Fibroblast of skin of abdomen (primary cell): ENCODE measurements at places on chromosomes 2 and 18.
A peak's percentile ranks its signal among the peaks of the same experiment; 100 is the strongest.

DNA sequence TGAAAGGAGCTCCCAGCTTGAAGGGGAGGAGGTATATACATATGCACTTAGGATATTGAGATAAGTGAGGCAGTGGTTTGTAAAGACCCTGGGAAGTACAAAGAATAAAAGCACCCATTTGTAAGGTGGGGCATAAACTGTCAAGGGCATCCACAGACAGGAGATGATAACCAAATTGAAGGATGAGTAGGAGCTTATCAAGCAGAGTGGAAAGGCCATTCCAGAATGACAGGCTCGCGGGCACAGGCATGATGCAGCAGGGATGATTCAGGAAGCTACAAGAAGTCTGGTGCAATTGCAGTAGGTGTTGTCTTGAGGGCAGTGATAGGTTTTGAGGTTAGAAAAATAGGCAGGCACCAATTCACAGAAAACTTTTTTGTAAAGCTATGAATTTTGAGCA lies 504.8 kb downstream of the PIK3C3 start:
- no peak for DNase-seq

- DNase-seq = peak; percentile 68
Observed at GRCh38 chr2:65050931-65051330, 5.3 kb upstream of the CEP68 start.

GRCh38 chr2:29273685-29274611 lies 158.7 kb downstream of the CLIP4 start:
- DNase-seq = no peak

DNA sequence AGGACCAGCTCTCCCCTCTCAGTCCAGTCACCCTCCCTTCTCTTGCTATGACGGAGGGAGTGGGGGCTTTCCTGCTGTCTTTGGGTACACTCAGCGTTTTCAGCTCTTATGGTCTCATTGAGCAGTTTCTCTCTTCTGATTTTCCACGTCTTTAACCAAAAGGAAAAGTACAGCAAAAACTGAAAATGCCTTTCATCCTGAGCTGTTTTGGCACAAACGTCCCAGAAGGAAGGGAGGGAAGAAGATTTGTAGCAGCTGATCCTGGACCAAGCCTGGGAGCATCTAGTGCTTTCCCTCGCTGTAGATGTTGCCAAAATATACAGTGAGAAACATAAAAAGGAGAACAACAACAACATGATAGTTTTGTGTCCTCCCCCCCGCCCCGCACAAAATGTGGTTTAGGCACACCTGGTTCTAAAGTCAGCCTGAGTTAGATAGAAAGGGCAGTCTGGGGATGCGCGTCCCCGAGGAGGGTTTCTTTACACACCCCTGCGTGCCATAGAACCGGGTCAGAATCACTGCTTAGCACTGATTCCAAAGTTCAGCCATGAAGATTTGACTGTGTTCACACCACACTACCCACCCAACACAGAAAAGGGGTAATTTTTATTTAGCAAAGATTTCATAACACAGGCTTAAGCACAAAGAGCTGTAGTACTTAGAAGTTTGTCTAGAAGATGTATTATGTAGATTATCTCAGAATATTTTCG lies 53.4 kb downstream of the SLC40A1 start:
- no peak for DNase-seq

- peak; percentile 81 for DNase-seq
Observed at GRCh38 chr2:201420442-201421113, 30.7 kb downstream of the TRAK2 start.

- DNase-seq = no peak
Observed at GRCh38 chr2:127637236-127637630, 8.7 kb upstream of the GPR17 start.

GRCh38 chr2:175837046-175837445 lies 165.0 kb downstream of the LNPK start:
- peak; percentile 94 for DNase-seq

- DNase-seq = no peak
Observed at GRCh38 chr2:235834781-235835180, 333.4 kb downstream of the GBX2 start.

DNA sequence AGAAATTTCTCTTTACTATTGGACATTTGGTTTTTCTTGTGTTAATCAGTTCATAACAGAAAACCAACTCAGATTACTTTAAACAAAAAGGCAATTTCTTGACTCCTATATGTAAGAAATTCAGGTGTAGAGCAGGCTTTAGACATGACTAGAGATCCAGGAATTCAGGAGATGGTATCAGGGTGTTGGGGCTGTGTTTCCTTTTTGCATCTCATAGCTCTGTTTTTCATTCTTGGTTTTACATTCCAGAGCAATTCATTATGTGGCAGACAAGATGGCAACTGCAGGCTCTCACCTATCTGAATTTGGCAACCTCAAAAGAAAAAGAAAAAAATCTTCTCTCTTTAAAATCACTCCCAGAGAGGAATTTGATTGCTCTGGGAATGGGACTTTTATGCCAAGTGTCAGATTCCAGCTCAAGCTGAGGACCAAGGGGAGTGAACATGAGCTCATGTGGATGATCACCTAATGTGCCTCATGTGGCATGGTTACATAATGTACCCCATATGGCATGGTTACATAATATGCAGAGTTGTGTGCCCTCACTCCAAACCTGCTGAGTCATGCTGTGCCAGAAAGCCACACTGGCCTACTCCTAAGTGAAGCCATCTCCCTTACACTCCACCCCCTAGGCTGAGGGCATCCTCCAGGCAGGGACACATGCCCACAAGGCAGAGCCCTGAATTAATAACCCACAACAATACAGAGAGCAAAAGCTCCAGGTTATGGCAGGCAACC lies 282.7 kb downstream of the MBD2 start:
- DNase-seq = peak; percentile 13

- DNase-seq = peak; percentile 50
Observed at GRCh38 chr2:121080013-121080772, 204.8 kb downstream of the TFCP2L1 start.

DNA sequence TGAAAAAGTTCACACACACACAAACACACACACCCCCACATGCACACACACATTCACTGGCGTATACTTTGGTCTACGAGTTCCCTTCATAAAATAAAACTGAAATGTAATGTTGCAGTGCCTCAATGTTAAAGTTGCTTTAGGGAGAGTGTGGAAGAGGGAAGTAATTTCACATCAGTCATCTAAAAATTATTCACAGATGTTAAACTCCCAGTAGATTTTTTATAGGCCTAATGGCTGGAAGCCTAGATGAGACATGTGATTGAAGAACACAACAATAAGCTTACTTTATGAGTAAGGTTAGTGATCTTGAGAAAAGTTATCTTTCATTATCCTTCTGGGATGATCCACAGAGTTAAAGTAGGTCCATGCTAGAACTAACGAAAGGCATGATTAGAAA lies 506.7 kb upstream of the CNTNAP5 start:
- DNase-seq = peak; percentile 65

GRCh38 chr2:158779621-158780020 lies 15.5 kb upstream of the DAPL1 start:
- DNase-seq = no peak
